ENCODE measurements at places on chromosomes 5 and 9.

GRCh38 chr5:50727149-50727496 is 60.7 kb downstream of the PARP8 start:
- DNase-seq, result no peak

GRCh38 chr5:180287404-180287803 is 4.5 kb downstream of the MAPK9 start:
- no peak for DNase-seq

GRCh38 chr5:172881691-172882370 is 47.8 kb downstream of the ERGIC1 start:
- no peak for DNase-seq

DNA sequence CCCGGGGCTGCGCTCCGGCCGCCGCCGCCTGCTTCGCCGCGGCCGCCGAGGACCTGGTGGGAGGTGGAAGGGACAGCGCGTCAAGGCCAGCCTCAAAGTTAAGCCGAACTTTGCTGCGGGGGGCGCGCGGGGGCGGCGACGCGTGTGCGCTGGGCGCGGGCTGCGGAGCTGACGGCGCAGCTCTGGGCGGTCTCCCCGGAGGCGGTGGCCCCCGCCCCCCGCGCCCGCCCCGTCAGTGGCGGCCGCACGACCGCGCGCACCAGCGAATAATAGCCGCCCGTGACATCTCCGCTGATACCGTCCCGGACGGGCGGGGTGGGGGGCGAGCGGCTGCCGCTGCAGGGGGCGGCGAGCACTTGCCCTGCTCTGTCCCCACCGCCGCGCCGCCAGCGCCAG is 579 bp upstream of the FAM78A start:
- DNase-seq, result peak; percentile 35

- no peak for DNase-seq
Measured at GRCh38 chr9:73847536-73847935, 649.6 kb upstream of the RORB start.

GRCh38 chr9:19173598-19174125 is 46.4 kb upstream of the PLIN2 start:
- DNase-seq, result no peak

DNA sequence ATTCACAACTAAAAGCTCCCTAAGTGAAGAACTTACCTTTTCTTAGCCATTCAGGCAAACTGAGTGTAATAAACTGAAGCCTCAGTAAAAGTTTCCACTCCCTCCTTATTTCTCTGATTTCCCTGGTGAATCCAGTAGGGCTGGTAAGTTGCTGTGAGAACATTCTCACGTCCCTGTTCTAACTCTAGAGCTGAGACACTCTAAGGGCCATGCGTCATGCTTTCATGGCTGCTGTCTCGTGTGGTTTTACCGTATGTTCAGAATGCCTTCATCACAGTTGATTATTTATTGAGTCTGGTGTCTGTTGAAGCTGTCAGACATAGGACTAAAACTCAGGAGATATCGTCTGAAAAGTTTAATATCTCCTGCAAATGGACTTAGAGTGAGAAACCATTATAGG is 1.3 kb downstream of the OR2S2 start:
- DNase-seq, result no peak

GRCh38 chr5:168779333-168779732 is 200.2 kb upstream of the PANK3 start:
- no peak for DNase-seq

GRCh38 chr9:92507496-92507895 is 25.2 kb upstream of the ASPN start:
- DNase-seq, result no peak

DNA sequence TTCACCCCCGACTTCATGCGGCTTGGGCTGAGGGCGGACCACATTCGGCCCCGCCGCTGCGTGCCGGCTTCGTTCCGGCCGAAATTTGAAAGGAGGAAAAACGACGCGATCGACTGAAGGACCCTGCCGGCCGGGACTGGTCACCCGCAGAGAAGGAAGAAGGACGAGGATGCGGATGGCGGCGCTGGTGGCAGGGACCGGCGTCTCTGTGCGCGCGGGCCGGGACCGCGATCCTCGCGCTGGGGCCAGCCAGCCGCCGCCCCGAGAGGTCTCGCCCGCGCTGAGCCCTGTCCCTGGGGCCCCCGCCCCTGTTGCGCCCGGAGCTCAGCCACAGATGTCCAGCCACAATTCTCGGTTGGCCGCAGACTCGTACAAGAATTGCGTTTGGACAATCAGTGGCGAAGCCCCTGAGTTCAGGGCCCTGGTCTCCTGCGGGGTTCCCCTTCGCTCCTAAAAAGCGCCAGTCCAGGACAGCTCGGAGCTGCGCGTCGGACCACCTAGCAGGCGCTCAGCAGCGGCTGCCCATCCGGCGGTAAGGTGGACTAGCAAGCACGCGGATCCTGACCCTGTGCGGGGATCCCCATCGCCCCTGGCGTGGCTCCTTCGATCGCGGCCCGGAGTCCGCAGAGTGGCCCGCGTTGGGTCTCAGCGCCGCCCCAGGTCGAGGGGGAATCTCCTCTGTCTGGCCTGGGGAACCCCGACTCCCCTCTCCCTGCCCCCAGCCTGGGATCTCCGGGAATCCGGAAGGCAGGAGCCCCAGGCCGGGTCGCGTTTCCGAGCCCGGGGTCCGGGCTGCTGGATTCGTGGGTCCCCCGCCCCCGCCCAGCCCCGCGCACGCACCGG is 21.3 kb downstream of the URM1 start:
- no peak for DNase-seq

DNA sequence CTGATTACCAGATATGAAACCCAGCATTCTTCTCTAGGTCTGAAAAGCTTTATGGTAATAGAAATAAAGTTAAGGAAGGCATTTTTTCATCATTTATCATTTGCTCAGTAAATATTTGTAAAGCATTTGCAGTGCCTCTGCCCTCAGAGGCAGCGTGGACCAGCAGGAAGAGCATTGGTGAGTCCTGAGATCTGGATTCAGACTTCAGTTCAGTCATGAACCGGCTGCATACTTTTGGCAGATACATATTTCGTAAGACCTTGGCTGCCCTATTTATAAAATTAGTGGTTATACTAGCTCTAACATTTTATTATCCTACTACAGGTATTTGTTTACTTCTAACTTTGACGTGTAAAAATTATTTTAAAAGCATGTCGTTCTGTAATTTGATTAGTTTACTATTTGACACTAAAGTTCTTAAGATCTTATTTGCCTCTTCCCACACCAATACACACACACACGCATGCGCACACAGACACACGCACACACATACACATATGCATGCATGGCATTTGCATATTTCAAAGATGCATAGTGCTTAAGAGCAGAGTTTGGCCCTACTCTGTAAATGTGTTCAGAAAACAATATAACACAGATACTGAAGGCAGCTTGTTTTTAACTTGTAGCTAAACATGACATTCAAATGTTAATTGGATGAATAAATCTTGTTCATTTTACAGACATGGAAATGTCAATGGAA is 101.9 kb downstream of the RPS23 start:
- no peak for DNase-seq

- DNase-seq, result no peak
Measured at GRCh38 chr5:140255460-140256157, 47.3 kb downstream of the PFDN1 start.

- no peak for DNase-seq
Measured at GRCh38 chr5:80246001-80246758, 9.7 kb downstream of the SERINC5 start.

- DNase-seq, result no peak
Measured at GRCh38 chr5:149485655-149486615, 65.3 kb downstream of the CSNK1A1 start.

GRCh38 chr5:33975852-33976251 is 8.6 kb downstream of the SLC45A2 start:
- DNase-seq, result no peak

DNA sequence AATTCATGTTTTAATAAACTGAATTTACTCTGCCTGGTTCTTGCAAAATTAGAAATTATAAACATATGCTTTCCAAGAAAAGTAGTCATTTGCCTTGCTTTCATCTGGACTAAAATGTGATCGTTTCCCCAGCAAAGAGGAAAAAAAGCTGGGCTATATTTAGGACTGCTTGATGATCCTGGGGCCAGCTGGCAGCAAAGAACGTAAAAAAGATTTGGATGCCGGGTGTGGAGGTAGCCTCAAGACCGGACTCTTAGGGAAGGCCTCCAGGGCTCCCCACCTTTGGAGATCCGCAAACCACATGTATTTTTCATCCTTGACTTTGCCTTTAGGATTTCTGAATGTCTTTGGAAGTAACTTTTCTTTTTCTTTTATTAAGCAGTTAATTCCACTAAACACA is 156.1 kb upstream of the SEMA6A start:
- no peak for DNase-seq

DNA sequence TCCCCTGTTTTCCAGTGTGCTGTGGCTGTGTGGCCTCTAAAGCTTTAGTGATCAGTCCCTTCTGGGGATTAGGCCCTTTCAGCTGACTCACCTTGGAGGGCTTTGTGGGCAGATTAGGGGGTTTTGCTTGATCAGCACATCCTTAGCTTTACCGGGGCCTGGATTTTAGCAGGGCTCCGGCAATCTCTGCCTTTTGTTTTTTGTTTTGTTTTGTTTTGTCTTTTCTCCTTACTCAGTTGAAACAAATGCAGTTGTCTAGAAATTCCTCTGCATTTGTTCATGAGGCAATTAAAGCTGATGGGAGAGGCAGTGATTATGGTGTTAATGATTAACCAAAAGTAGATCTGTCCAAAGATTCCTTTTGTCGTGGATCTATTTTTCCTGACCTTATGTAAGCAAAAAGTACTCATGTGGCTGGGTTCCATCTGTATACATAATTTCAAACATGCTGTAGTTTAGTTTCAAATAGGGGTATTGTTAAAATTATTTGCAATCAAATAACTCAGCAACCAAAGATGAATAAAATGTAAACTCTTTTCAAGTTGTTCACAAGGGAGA is 5.2 kb upstream of the TDRD7 start:
- no peak for DNase-seq

- no peak for DNase-seq
Measured at GRCh38 chr5:180646963-180647305, 2.5 kb downstream of the FLT4 start.

- DNase-seq, result no peak
Measured at GRCh38 chr5:33336891-33337636, 103.7 kb upstream of the TARS1 start.

DNA sequence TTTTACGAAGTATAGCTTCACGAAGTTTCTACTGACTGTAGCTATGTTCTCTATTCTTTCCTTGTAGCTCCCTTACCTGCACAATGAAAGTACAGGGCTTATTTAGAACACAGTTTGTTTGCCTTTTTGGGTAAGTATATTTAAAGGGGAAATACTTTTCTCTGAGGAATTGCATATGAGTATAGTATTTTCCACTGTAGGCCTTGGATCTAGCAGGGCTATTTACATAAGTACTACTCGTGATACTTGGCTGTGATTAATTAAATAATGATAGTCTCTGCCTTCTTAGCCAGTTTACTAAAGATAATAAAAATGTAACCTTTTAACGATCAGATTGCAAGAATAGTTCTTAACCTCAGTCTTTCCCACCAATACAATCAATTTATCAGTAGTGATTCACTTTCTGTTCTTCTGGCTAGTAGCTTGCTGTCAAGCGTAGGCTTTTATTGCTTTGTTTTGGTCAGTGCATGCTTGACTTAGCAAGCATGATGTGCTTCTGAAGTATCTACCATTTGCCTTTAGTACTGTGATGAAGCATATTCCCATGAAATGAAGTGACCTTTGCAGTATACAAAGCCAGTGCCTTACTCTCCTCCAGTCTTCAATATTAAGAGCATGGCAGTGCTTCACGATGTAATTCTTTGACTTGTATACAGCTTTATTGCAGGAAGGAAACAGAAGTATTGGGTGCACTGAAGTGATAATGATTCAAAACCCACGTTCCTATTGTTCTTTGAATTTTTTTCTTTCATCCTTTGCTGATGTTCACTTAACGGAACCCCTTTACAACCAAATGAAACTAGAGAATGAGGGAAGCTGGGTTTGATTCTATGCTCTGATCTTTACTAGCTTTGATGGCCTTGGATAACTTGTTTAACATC is 64.2 kb downstream of the SLC44A1 start:
- DNase-seq, result no peak

DNA sequence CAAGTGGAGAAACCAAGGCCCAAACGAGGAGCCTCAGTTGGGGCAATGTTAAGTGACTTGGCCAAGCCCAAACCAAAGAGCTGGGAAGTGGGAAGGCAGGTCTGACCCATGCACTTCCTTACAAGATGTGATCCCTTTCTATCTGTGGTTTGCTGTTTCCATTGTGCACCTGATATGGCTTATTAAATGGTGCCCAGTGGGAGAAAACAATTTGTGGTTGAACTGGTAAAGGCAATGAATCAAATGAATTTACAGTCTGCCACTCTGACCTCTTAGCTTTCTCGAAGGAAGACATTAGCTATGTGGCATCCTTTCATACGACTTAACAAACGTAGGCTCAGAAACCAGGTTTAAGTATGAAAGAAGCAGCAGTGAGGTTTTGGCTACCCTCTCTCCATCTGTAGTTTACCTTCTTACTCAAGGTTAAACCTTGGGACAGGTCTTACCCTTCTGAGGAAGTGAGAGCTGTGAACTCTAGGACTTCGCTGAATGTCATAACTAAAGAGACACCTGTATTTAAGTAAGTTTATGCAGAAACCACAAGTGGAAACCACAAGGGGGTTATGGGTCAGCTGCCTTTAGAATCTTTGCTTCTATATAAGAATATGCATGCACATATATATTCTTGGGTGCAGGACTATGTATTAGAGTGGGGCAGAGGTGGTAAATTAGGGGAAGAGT is 100.5 kb upstream of the SPATA31D4 start:
- DNase-seq, result no peak

DNA sequence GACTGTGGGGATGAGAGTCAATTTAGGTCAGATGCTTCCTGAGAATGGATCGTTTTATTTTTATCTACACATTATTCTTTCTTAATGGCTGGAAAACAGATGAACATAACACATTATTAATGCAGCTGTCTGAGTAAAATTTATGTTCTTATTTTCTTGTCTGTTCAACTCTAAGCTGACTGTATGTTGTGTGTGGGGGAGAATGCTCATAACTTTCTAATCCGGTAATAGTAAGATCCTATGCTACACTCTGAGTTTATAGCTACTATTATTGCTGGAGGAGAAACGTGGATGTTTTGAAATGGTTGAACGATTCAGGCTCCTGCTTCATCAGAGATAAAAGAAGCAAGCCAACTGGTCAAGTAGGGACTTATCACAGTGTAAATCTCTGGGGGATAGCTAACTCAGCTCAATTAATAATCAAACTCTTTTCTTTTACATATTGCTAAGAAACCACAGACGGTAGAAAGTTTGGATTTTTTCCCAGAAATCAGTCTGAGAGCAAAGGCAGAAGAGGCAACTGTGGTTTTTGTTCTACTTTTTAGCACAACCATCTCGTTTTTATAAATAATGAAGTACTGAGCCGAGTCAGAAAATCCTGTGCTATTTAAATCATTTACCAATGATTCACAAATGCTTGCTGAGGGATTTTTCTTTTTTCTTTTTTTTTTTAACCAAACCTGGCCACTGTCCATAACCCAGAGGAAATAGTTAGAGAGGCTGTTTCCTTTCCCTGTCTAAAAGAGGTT is 265.0 kb upstream of the FAM174A start:
- no peak for DNase-seq

- no peak for DNase-seq
Measured at GRCh38 chr5:83265318-83265717, 188.0 kb downstream of the XRCC4 start.

- DNase-seq, result no peak
Measured at GRCh38 chr5:77882670-77883257, 106.6 kb upstream of the TBCA start.

GRCh38 chr9:128011071-128011817 is 30.5 kb upstream of the EEIG1 start:
- DNase-seq, result no peak

Data from effector memory CD4-positive, alpha-beta T cell (primary cell).